Activated naive CD4-positive, alpha-beta T cell treated with anti-CD3 and anti-CD28 coated beads for 36 hours (primary cell): ENCODE measurements at places on chromosomes 11 and 22.

DNA sequence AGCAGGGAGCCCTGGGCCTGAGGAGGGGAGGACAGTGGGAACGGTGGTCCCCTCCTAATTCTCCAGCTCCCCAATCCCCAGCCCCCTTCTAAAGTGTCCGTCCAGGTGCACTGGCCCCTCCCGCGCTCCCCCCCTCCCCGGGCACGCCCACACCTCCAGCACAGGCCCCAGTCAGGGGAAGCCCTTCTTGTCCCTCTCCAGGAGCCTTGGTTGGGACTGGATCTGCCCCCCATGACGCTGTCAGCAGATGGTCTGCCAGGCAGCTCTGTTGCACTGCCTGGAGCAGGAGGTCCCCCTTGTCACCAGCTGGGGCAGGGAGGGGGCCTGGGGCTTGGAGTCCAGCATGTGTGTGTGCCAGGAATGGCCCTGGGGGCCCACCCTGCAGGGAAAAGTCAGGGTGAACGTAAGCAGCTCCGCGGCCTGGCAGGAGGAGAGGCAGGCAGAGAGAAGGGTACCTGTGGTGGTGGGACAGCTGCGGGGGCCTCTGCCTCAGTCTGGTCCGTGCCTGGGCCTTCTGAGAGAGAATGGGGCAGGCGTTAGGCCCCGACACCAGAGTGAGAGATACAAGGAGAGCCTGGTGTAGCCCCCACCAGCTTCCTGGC is 1.6 kb downstream of the IRF7 start:
- peak; percentile 21 for DNase-seq

DNA sequence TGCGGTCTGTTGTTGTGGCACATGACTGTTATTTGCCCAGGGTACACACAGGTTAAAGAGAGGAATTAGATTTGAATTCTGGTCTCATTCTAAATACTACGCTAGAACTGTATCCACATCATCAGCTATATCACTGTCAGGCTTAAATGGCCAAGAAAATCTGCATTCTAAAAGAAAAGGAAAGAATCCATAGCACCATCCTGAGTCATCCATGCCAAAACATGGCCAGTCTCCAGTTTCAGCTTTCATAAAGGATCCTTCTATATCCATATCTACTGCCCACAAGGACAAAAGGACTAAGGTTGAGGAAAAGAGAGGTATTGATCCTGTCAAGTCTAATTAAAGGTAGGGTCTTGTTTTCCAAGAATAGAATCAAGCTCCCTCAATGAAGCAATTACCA is 73.6 kb upstream of the GDPD4 start:
- no peak for DNase-seq

GRCh38 chr11:69640260-69640994 is 529 bp upstream of the CCND1 start:
- no peak for DNase-seq

DNA sequence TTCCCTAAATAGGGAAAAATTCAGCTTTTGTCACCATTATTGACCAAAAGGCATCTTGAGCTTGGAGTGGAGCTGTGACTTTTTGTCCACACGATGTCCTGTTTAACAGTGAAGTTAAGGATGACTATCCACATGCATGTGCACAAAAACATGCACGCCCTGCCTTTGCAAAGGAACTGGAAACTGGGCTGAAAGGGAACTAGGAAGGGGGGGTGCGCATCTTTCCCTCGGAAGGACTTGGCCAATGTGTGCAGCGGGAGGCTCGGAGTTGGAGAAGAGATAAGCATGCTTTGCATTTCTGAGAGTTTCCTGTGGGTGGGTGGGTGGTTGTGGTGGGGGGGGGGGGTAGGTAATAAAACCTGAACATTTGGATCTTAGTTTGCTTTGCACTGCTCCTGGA is 411 bp upstream of the KIRREL3 start:
- DNase-seq = no peak

- peak; percentile 57 for DNase-seq
Measured at GRCh38 chr11:45930031-45930794, 7.8 kb downstream of the LARGE2 start.

DNA sequence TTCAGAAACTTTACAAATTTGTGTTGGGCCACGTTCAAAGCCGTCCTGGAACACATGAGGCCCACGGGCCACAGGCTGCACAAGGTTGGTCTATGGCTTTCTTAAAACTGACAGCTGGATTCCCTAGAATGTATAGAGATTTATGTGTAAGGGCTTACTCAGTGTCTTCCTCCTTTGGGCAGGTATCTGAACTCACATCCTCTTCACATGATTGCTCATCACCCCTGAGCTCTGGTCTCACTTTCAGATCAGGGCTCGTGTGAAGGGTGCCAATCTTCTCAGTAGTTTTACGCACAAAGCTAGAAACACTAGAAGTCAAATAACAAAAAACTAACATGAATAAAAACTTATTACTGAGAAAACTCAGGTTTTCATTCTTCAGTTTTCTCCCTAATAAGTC is 27.1 kb downstream of the HPS5 start:
- peak; percentile 10 for DNase-seq

DNA sequence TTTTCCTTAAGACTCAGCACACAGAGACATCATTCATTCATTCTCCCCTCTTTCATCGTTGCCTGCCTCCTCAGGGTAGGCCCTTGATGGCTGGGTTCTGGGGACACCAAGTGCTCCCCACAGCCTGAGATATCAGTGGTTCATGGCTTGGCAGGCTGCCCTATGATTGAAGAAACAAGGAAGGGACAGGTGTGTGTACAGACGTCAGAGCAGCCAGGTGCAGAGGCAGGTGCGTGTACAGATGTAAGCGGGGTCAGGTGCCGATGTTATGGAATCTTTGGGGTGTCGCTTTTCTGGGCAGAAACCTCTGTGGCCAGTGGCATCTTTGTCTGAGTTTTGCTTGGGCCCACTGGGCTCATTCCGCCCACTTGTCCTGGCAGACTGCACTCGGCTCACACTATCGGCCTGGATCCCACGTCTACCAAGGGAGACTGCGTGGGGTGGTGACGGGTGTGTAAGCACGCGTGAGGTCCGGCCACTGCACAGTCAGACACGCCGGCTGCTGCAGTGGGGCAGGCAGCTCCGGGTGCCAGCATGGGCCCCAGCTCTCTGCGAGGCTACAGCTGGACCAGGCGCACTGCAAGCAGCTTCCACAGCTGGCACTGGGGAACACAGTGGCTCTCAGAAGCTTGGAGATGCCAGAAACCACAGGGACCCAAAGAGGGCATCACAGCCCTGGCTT is 20.9 kb upstream of the KIAA0930 start:
- DNase-seq = no peak

DNA sequence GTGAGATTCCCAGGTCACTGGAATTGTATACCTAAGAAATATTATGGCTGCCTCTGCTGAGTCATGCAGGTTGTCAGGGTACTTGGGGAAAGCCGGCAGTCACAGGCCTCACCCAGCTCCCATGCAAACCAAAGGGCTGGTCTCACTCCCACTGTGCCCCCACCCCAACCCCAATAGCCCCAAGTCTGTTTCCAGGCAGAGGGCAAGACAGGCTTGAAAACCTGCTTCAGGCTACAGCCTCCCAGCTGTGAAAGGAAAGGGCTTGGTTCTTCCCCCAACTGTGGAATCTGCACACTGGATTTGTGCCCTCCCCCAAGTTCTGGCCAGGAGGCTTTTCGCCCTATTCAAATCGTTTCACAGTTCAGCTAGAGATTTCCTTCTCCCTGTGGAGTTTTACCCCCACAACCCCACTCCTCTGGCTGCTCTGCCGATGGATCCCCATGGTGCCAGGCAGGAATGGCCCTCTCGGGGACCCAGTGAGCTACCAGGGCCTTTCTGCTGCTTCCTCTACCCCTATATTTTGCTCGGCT is 37.0 kb upstream of the ABTB2 start:
- DNase-seq = no peak

DNA sequence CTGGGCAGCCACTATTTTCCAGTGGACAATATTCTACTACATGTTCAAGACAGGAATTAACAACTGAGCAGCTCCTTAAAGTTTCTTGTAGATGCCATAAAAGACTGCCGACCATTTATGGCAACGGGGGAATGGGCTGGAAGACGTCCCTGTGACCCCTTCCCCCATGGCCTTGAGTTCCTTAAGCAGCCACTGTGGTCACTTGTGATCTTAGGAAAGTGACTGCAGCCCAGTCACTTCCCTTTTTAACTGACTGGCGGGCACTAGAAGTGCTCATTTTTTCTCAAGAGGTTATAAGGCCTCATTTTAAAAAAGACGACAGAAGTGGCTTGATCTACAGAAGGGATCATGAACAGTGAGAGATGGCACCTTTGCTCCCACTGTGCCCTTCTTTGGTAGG is 153.2 kb upstream of the NARS2 start:
- DNase-seq = no peak

DNA sequence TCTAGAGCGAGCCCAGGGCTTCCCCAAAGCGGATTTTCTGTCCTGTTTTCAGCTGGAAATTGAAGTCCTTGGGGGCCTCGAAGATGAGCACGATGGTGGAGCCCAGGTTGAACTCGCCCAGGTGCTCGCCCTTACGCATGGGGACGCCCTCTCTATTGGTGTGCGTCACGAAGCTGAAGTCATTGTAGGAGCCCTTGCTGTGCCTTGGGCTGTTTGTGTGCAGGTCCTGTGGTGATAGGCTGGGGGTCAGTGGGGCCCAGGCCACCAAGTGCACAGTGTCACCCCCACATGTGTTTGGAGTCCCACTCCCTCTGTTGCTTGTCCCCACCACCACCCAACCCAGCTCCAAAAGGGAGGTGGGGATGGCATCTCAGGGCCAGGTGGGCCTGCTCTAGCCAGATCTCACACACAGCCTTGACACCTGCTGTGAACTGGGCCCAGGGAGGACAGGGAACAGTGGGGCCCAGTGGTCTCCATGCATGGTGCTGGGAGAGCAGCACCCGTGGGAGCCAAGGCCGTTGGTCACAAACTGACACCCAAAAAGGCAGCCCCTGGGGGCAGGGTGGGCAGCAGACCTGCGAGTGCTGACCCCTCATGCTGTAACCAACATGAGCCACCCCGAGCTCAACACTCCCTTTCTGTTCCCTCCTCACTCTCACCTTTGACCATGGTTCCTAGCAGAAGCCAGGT is 42.3 kb downstream of the PISD start:
- no peak for DNase-seq

DNA sequence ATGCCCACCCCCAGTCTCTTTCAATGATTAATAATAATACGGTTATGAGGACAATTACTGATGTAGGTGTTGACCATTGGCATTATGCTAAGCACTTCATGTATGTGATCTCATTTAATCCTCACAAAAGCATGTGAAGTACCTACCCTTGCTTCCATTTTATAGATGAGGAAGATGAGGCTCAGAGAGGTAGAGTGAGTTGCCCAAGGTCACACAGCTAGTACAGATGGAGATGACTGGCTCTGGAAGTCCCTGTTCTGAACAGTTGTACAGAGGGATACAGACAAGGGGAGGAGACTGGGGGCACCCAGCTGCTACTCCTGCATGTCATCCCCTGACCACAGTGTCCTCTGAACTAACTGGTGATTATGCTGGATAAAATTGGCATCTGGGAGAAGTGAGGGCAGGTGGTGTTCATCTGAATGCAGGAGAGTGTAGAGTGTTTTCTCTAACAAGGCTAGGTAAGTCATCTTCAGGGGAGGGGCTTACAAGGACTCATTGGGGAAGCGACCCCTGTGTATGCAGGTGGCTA is 43.2 kb downstream of the KIAA1671 start:
- no peak for DNase-seq

GRCh38 chr11:66068923-66069714 is 953 bp upstream of the PACS1 start:
- peak; percentile 71 for DNase-seq

DNA sequence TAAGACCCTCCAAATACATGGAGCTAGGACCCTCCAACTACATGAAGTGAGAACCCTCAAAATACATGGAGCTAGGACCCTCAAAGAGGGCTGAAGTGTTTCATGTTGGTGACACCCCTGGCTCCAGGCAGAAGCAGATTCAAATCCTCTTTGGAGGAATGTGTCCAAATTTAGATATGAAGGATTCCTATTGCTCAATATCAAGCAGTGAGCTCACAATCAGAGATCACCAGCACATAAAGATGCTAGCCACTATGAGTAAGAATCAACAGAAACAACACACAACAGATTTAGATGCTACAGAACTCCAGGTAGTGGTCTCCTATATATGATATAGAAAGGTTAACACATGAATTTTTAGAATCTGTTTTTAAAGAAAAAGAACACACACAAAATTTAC is 11.2 kb upstream of the RAB3IL1 start:
- no peak for DNase-seq

- no peak for DNase-seq
Measured at GRCh38 chr11:83238111-83238510, 44.6 kb downstream of the ANKRD42 start.

GRCh38 chr11:7851391-7851790 is 54.6 kb upstream of the OR5P2 start:
- no peak for DNase-seq

GRCh38 chr11:128500493-128500892 is 86.9 kb downstream of the ETS1 start:
- DNase-seq = no peak

DNA sequence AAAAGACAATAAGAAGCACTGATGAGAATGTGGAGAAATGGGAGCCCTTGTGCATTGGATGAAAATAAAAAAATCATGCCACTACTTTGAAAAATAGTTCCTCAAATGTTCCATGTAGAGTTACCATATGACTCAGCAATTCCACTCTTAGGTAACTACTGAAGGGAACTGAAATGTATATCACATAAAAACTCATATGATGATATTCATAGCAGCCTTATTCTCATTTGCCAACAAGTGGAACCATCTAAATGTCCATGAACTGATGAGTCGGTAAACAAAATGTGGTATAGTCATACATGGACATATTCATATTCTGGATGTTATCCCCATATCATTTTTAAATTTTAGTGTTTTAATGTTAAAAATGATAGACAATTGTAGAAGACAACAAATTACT is 3.5 kb downstream of the KRTAP5-9 start:
- DNase-seq = no peak

DNA sequence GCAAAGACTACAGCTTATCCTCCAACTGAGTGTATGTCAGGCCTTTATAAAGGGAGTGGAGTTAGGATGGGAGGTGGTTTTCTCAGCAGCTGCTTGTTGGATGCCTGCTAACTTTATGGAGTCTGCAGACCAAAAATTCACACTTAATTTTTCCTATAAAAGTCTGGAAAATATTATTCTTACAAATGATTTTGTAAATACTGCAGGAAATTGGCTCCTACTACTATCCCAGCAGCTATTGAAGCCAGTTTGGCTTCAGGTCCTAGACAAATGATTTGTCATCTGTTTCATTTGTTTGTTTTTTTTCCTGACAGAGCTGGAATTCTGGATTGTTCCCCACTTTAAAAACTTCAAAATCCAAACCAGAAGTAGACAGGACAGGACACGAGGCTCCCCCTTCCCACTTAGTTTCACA is 292.5 kb downstream of the TMEM135 start:
- no peak for DNase-seq

GRCh38 chr22:43451371-43452050 is 39.7 kb downstream of the MPPED1 start:
- DNase-seq = no peak

DNA sequence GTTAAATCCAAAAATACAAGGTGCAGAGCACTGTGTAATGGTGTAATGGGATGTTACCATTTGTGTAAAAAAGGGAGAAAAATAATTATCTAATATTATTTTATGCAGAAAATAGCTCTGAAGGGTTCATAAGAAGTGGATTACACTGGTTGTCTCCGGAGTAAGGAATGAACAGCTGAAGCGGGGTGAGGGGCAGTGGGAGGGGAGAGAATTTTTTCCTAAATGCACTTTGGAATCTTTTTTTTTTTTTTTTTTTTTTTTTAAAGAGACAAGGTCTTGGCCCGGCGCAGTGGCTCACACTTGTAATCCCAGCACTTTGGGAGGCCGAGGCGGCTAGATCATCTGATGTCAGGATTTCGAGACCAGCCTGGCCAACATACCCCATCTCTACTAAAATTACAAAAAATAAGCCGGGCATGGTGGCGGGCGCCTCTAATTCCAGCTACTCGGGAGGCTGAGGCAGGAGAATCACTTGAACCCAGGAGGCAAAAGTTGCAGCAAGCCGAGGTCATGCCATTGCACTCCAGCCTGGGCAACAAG is 6.8 kb upstream of the POLR3H start:
- DNase-seq = no peak
